ENCODE measurements at places on chromosomes 5 and 9.

GRCh38 chr5:145536133-145536532, 299.0 kb downstream of the PRELID2 start:
- DNase-seq, result no peak

- DNase-seq, result no peak
These were observed 148.3 kb upstream of the RUSC2 start for GRCh38 chr9:35341585-35341984.

DNA sequence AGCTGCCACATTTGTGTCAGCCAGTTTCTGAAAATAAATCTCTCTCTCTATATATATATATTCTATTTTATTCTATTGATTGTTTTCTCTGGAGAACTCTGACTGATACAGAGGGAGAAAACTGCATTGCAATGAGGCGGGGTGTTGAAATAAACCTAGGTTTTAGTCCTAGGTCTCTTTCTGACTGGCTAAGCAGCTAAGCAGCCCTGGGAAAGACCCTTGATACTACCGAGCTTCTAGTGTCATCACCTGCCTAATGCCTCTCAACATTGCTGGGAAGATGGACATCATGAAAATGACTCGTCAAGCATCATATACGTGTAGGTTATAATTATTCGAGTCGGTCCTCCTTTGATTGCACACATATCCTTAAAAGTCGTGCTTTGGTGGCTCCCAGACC, 166.5 kb upstream of the IL12B start:
- no peak for DNase-seq

DNA sequence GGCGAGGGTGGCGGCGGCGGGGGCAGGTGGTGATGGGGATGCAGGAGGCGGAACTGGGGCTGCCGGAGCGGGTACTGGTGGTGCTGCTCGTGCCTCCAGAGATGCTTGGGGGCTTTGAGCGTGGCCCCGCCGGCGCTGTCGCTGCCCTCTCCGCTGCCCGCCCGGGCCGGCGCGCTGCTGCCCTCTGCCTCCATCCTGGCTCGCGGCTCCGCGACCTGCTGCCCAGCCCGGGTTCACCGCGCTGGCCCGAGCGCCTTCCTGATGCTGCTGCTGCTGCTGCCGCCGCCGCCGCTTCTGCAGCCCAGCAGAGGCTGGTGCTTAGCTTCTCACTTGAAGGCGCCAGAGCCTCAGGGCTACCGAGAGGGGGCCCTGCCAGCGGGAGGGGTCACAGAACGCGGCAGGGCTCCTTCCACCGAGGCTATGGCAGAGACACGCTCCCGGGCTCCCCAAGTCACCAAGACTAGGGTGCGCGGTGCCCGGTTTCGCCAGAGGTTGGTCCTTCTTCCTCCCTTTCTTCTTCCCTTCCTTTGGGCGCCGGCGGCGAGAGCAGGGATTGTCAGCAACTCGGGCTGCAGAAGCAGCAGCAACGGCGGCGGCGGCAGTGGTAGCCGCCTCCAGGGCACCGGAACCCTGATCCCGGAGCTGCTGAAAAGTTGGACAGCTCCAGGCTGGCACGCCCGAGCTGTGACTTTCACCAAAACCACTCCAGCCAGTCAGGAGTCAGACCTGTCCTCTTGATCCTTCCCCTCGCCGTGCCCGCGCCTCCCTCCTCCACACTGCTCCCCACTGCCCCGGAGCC, at the start of gene PDE4D:
Gene PDE4D (minus strand): TSS at position 298 of the 799 bp plus-strand sequence.
- DNase-seq, result no peak

- no peak for DNase-seq
These were observed 252.1 kb downstream of the MCTP1 start for GRCh38 chr5:95032801-95033200.

DNA sequence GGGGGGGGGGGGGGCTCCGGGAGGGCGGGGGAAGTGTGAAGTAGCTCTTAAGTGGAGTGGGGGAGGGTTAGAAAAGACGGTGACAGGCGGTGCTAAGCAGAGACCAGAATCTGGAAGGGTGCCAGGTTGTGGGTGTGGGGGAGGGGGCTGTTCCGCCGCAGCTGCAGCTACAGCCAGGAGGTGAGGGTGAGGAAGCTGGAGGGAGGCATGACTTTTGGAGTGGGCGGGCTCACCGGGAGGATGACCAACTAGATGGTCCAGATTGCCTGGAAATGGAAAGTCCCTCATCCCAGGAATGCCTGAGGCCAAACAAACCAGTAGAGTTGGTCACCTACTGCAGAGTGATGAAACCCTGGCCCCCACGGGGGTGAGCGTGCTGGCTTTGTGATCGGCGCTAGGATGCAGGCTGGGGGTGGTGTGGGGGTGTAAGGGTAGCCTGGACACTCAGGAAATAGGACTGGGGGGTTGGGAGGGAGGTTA, 158.1 kb upstream of the SHB start:
- no peak for DNase-seq

GRCh38 chr5:115246361-115246991, 16.2 kb downstream of the PGGT1B start:
- peak; percentile 43 for DNase-seq

- DNase-seq, result no peak
These were observed 7.2 kb downstream of the NRG2 start for GRCh38 chr5:140035881-140036280.

GRCh38 chr9:84874596-84874995, 205.1 kb downstream of the NTRK2 start:
- no peak for DNase-seq

DNA sequence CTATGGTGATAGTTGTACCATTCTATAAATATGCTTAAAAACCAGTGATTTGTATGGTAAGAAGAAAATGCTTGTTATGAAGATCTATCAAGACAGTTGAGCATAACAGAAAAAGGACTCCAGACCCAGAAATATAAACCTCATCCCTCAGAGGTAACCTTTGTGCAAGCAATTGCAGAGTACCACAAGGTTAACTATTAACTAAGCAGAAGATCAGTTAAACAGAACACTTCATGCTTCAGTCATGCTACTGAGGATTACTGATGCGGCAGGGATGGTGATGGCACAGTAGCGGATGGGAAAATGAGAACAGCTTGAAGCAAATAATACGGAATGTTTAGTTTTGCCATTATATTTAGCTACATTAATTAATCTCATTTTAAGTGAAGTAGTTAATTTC, 45.5 kb downstream of the IARS1 start:
- DNase-seq, result no peak

DNA sequence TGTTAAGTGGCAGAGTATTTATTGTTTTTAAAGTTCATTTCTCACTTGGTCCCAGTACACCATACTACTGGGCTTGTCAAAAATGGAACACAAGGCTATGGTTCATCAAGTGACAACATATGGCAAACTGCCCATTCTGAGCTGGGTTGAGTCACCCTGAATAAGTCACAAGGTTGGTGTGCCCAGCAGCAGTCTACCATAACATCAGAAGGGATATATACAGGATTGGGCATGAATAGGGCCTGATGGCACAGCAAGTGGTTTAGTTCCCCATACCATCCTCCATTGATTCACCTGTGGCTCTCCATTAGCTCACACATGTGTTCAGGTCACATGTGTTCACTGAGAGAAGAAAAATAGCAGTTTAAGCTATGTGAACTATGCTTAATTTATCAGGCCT, 249.8 kb upstream of the PRDM9 start:
- DNase-seq, result no peak

Data from cerebellum (tissue), 4 donors.